Transverse colon (tissue), 4 donors: ENCODE measurements at places on chromosomes 11 and 22. TPM values are rescaled to one million over a fixed set of nuclear protein-coding genes. Genes with fewer than 3 reads are reported as not detected.

DNA sequence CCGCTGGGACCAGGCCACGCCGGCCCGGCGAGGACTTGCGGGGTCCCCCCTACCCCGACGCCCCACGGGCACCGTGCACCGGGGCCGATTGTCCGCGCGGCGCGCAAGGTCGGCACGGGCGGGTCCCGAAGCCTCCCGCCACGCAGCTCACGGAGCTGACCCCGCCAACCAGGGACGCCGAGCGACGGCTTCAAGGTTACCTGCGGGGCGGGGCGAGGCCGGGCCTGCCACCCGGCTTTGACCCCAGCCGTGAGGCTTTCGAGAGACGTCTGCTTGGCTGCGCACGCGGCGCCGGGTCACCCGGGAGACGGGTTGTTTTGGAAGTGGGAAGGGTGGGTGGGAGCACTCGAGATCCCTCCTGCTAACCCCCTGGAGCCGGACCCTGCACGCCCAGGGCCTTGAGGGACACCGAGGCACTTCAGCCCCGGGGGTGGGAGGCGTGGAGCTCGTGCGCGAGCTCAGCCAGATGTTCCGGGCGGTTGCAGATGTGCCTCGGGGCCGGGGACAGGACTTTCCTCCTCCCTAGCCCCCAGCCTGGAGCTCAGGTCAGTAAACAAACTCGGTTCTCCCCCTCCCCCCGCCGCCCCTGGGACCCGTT is 3.2 kb upstream of the WNT11 start:
- DNase-seq = peak; percentile 52

The RIMBP3B gene
- total RNA-seq = not detected

- DNase-seq = no peak
Measured at GRCh38 chr22:20459152-20459542, 21.5 kb upstream of the SCARF2 start.

The SCGB1D2 gene
- not detected for total RNA-seq

The VSIG10L2 gene
- not detected for total RNA-seq

- DNase-seq = no peak
Measured at GRCh38 chr22:22111267-22111751, 128.7 kb upstream of the TOP3B start.

DNA sequence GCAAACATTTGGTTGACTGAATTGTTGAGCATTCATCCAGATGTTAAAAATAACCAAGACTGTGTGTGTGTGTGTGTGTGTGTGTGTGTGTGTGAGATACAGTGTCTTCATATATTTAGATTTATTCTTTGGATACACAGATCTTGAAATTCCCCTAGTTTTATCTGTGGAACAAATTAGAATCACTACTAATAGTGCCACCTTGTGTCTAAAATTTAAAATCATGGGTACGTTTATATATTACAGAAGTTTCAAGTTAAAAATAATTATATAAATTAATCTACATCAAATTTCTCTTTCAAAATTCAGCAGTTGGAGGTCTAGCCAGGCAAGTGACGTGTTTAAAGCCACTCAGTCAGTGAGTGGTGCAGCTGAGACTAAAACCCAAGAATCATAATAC is 1566.2 kb upstream of the TENM4 start:
- no peak for DNase-seq

GRCh38 chr11:10605941-10606381 is 37.5 kb upstream of the LYVE1 start:
- DNase-seq = peak; percentile 49

- no peak for DNase-seq
Measured at GRCh38 chr11:11476499-11476898, 123.4 kb upstream of the CSNK2A3 start.

- DNase-seq = no peak
Measured at GRCh38 chr22:20840646-20841371, 17.8 kb downstream of the PI4KA start.

The RAB36 gene
- total RNA-seq = 1.1 TPM

DNA sequence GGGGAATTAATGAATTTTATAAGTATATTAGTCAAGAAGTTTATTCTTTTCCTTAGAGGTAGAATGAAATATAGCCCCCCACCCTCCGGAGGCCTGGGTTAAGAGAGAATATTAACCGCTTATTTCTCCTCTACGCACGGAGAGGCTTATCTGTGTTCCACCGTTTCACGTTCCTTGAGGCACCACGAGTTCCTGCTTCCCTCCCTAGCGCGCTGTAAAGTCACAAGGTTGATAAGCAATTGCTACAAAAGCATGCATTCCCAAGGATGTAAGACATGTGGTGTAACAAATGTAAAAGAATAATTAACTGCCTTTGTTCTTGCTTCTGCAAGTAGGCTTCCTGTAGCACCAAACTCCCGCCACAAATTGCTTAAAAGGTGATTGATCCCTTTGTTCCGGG is 1.5 kb upstream of the ANKRD42 start:
- no peak for DNase-seq

The HSPB2 gene
- not detected for total RNA-seq

- DNase-seq = no peak
Measured at GRCh38 chr22:43561415-43562178, 149.8 kb downstream of the MPPED1 start.

The CD3G gene
- total RNA-seq = 2.2 TPM

DNA sequence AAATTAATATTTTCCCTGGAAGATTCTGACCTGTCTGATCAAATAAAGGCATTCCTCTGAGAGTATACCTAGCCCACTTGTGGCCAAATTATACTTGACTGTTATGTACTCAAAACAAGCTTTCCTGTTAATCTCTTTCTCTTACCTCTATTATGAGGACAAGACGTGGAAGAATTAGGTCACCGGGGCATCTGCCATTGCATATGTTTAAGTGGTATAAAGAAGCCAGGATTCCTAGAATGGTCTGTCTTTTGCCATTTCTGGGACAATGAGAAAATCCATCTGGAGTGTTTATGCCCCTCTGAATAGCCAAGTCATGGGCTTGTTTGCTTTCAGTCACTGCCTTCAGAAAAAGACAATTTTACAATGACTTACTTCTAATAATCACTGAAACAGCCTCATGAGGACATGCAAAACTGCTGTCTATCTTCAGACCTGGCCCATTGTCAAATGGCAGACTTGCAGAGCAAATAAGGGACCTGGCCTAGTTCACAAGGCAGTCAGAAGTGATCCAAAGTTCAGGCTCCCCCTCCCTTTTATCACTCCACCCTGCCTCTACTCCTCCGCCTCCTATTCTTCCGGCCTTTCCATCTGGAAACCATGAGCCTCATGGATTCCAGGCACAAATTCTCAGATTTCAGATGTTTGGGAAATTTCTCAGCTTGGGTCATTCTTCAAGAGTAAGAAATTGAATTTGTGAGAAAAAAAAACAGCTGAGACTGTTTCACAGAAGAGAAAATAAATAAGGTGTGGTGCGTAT is 128.1 kb upstream of the LDLRAD3 start:
- no peak for DNase-seq

- peak; percentile 28 for DNase-seq
Measured at GRCh38 chr11:63920939-63921417, 4.0 kb upstream of the RCOR2 start.

DNA sequence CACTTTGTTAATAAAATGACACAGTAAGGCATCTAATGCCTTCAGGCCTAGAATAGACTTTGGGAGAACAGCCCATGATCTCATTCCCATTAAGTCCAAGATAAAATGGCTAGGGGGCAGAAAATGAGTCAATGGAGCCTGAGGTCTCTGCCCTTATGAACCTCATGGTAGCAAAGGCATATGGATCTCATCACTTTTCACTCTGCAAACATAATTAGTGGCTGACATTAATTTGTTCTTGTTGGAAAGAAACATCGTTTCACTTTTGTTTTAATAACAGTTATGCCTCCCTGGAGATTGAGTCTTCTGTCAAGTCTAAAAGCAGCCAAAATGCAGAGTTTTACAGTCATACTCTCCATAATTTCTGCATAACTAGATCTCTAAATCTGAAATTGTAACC is 111.8 kb upstream of the API5 start:
- DNase-seq = no peak

The DRD4 gene
- not detected for total RNA-seq

DNA sequence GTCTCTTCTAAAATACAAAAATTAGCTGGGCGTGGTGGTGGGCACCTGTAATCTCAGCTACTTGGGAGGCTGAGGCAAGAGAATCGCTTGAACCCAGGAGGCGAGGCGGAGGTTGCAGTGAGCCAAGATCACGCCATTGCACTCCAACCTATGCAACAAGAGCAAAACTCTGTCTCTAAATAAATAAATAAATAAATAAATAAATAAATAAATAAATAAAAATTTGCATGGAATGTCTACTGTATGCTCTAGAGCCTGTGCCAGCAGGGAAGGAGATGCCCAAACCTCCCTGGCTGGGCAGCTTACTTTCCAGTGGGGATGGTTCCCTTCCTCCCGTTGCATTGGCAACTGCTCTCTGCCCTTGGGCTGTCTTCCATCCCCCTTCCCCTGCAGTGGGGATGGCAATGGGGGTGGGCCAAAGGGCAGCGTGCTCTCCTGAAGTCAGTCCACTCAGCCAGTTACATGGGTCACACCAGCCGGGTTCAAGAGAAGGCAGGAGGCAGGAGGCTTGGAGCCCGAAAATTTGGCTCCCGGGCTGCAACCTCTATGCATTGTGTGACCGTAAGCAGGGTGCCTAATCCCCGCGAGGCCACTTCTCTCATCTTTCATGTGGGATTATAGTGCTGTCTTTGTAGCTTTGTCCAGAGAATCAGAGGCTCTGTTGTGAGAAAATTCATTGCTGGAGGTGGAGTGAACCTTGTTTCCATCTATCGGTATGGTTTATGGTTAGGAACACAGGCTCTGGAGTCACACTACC is 1.4 kb upstream of the LRRC10B start:
- DNase-seq = no peak

The SRRD gene
- 11.4 TPM for total RNA-seq

The RASSF10 gene
- not detected for total RNA-seq

- no peak for DNase-seq
Measured at GRCh38 chr11:92628401-92629292, 340.8 kb upstream of the MTNR1B start.

- DNase-seq = no peak
Measured at GRCh38 chr11:119789766-119790407, 60.9 kb upstream of the NECTIN1 start.

DNA sequence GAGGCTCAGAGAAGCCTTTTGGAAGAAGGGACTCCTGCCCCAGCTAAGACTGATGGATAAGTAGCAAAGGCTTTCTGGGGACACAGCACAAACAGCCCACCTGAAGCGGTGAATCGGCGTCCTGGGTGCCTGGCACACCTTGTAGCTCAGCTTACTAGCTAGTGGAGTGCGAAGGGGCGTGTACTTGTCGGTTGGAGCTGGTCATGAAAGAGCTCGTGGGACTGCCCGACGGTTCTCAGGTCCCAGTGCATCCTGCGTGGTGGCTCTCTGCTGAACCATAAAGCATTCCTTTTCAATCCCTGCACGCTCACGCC is 690 bp upstream of the UVRAG start:
- no peak for DNase-seq

DNA sequence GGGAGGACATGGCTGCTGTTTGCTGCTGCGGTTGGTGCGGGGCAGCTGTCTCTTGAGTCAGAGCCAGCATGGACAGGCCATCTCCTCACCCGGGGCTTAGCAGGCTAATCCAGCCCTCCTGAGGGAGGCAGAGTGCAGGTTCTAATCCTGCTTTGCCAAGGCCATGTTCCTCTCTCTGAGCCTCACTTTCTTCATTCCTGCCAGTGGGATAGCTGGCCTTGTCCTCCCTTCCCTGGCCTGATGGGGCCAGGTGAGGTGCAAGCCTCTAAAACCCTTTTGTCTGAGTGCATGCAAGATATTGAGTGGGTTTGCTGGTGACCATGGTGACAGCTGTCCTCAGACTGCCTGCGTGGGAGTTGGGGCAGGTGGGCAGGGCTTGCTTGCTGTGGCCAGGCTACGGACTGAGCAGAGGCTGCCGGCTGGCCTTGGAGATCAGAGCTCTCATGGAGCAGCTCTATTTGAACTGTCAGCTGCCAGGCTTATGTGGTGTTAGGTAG is 3.6 kb downstream of the USP35 start:
- no peak for DNase-seq

DNA sequence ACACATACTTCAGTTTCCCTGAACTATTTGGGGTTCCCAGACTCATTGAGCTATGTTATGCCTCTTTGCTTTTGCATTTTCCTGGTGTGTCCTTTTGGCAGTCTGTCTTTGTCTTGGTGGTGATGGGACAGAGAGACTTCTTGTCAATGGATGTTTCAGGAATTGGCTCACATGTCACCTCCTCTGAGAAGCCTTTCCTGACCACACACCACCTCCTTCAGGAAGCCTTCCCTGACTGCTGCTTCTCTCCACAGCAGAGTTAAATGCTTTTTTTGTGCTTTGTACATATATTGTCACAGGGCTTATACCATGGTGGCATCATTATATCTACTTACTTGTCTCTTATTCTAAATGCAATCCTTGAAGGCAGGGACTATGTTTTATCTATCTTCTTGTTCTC is 28.5 kb upstream of the ELF5 start:
- DNase-seq = no peak

The RBM14 gene
- total RNA-seq = 13.8 TPM

GRCh38 chr11:1118755-1119603 is 38.8 kb upstream of the MUC5AC start:
- peak; percentile 3 for DNase-seq

The C11orf87 gene
- total RNA-seq = not detected

- no peak for DNase-seq
Measured at GRCh38 chr11:72807021-72807693, 7.1 kb upstream of the ATG16L2 start.

DNA sequence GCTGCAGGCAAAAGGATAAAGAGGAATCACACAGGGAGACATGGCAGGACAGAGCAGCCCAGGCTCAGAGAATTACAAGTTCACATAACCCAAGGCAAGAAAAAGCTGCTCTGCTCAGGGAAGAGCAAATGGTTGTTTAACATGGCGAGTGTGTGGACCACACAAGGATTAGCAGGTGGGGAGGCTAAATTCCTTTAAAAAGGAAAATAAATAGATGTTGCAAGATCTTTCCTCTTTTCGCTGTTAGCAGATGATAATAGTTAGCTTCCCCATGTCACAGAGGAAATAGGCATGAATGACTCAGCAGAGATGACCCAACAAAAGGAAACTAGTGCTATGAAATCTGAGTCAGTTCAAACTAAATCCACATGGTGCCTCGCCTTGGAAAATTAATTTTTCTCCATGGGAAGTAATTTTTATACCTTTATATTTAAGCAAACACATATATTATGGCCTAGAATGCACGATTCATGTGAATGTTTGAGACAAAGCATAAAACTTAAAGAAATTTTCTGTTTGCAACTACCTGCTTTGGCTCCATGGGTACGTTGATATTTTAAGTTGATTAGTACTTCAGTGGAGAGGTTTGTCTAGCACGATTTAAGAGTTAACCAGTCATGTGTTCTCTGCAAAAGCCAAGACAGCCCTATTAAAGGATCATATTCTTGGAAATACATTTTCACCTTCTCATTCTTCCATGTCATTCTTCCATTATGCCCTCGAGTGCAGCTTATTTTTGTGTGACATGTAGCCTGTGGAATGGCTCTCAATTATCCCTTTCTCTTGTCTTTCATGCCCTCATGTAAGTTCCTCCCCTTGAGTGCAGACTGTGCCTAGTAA is 38.5 kb upstream of the FJX1 start:
- DNase-seq = no peak

- no peak for DNase-seq
Measured at GRCh38 chr11:96279018-96279895, 63.7 kb downstream of the MAML2 start.

- DNase-seq = no peak
Measured at GRCh38 chr11:83403691-83404389, 117.7 kb upstream of the CCDC90B start.

The ARHGAP20 gene
- 4.9 TPM for total RNA-seq

The RASGRP2 gene
- 20.2 TPM for total RNA-seq

- DNase-seq = no peak
Measured at GRCh38 chr22:20814221-20814808, 40.4 kb downstream of the SERPIND1 start.

The RFPL3 gene
- not detected for total RNA-seq

GRCh38 chr11:32830796-32831195 is 1.1 kb downstream of the PRRG4 start:
- no peak for DNase-seq
